ENCODE measurements at places on chromosomes 2 and 18. TPM values are rescaled to one million over a fixed set of nuclear protein-coding genes. Genes with fewer than 3 reads are reported as not detected.

CPO gene
- total RNA-seq: not detected

HOXD12 gene
- total RNA-seq: not detected

GRCh38 chr2:209308415-209308814 is 115.4 kb upstream of the MAP2 start:
- DNase-seq: no peak
- peaks cover 12% of the 10 kb centered on the region for H3K27me3 ChIP-seq
- H3K4me3 ChIP-seq: no peak overlapping the region
- no peaks in the 10 kb centered on the region for H3K36me3 ChIP-seq

DNA sequence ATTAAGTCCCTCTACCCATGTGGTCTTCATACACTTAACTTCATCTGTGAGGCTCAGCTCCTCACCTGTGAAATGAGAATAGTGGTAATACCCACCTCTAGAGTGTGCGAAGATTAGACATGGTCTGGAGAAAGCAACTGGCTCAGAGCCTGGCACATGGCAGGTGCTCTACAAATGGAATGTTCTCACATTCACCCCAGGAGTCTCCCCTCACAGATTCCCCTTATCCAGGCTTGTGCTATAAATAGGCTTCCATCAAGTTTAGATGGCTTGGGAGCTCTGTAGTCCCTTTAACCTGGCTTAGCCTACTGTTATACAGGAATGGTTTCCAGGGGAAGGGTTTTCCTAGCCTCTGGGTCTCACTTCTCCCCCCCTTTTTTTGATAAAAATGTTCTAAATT is 455.9 kb downstream of the RNF144A start:
- H3K36me3 ChIP-seq: no peaks in the 10 kb centered on the region
- no peaks in the 10 kb centered on the region for H3K4me1 ChIP-seq
- H3K27me3 ChIP-seq: no peaks in the 10 kb centered on the region
- H3K27ac ChIP-seq: no peak overlapping the region

- H3K4me1 ChIP-seq: peaks cover 2% of the 10 kb centered on the region
- no peak for DNase-seq
- no peak overlapping the region for H3K4me3 ChIP-seq
- no peak overlapping the region for H3K27ac ChIP-seq
Measured at GRCh38 chr2:121427187-121427689, 103.4 kb upstream of the RNU4ATAC start.

GRCh38 chr2:72141881-72142451 is 5.7 kb downstream of the CYP26B1 start:
- no peak overlapping the region for H3K4me3 ChIP-seq
- peaks cover 26% of the 10 kb centered on the region for H3K27me3 ChIP-seq
- peaks cover 37% of the 10 kb centered on the region for H3K4me1 ChIP-seq
- peak; percentile 75 for DNase-seq

SLC23A3 gene
- 5.2 TPM for total RNA-seq

SERPINB13 gene
- not detected for total RNA-seq

CFC1 gene
- not detected for total RNA-seq

DES gene
- not detected for total RNA-seq

GRCh38 chr18:63562284-63562683 is 20.1 kb downstream of the SERPINB12 start:
- no peak overlapping the region for H3K27ac ChIP-seq
- no peaks in the 10 kb centered on the region for H3K36me3 ChIP-seq
- no peaks in the 10 kb centered on the region for H3K4me1 ChIP-seq
- peaks cover 16% of the 10 kb centered on the region for H3K27me3 ChIP-seq

GRCh38 chr2:70212298-70212932 is 21.6 kb upstream of the C2orf42 start:
- peaks cover 3% of the 10 kb centered on the region for H3K4me1 ChIP-seq
- no peak overlapping the region for H3K4me3 ChIP-seq
- H3K27ac ChIP-seq: no peak overlapping the region
- H3K36me3 ChIP-seq: peaks cover 45% of the 10 kb centered on the region
- DNase-seq: no peak
- H3K27me3 ChIP-seq: no peaks in the 10 kb centered on the region
